ENCODE measurements at places on chromosomes 13 and 19. TPM values are rescaled to one million over a fixed set of nuclear protein-coding genes. Genes with fewer than 3 reads are reported as not detected.

PSG11 gene
- not detected for total RNA-seq

- H3K36me3 ChIP-seq = no peaks in the 10 kb centered on the region
- no peak overlapping the region for H3K4me3 ChIP-seq
- no peak for DNase-seq
- H3K27ac ChIP-seq = no peak overlapping the region
- H3K4me1 ChIP-seq = peaks cover 8% of the 10 kb centered on the region
- H3K27me3 ChIP-seq = no peaks in the 10 kb centered on the region
These were observed 877.2 kb upstream of the PCDH20 start for GRCh38 chr13:62292714-62293480.

DNA sequence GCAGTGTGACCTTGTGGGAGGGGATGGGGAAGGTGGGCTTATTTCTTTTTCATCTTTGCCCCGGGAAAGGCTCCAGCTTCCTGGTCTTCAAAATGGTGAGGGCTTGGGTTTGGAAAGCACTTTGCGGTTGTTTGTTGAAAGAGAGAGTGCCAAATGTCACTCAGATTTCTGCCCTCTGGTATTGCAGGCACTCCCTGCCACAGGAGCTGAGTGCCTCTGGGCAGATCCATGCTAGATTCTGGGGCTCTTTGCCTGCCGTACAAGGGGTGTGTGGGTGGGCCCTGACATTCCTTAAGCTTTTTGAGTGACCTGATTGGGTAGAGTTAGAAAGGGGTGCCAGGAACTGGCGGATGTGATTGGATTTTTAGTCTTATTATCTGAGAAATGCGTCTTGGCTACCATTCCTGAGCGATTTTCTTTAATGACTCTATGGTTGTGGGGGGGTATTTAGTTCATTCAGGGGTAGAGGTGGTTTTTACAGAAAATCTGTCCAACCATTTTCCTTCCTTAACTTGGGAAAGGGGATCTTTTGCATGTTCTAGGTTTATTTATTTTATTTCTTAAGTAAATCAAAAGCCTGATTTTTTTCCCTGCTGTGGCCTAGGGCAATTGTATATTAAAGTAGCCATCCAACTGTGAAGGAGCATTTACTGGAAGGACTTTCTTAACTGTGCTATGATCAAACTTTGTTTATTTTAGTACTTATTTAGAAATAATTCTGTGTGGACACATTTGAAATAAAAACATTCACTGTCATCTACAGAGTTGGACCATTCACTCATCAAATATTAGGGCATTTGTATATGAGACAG, 3.2 kb downstream of the ARHGAP35 start:
- DNase-seq = no peak
- peaks cover 5% of the 10 kb centered on the region for H3K4me1 ChIP-seq
- no peaks in the 10 kb centered on the region for H3K27me3 ChIP-seq
- H3K4me3 ChIP-seq = peak overlapping the region; percentile 77

FFAR2 gene
- 2.3 TPM for total RNA-seq

DNA sequence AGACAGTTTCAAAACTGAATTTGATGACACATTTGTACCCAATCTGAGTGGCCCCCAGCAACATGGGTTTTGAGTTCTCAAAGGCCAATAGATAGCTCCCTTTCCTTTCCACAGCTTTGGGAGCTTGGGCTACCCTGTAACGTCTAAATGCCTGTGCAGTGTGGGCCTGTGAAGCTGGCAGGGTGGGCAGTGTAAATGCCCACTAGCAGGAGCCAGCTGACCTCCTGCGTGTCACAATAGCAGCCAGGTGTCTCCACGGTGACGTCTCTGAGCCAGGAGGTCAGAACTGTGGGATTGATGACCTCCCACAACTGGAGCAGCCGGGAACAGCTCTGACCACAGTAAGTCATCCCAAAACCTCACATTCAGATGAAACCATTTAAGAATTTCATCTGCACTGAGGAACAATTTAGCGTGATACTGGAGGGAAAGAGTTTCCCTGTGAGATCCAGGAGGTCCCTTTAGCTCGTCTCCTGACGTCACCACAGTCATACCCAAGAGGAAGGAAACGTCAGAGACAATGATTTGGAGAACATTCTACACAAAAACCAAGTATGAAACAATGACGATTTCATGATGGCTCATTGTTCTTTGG, at the start of gene IPO5:
Gene IPO5, plus strand, starts transcription at position 300 of the 595 bp plus-strand sequence. CDS start 23,022 bp downstream, outside the sequence.
- no peak within 1 kb of the TSS for H3K4me3 ChIP-seq
- H3K27me3 ChIP-seq = no peaks in the 10 kb centered on the region
- no peaks in the 10 kb centered on the region for H3K36me3 ChIP-seq
- DNase-seq = no peak
- H3K27ac ChIP-seq = no peak within 1 kb of the TSS
- H3K4me1 ChIP-seq = no peaks in the 10 kb centered on the region

TUBB4A gene
- 22.4 TPM for total RNA-seq

DNA sequence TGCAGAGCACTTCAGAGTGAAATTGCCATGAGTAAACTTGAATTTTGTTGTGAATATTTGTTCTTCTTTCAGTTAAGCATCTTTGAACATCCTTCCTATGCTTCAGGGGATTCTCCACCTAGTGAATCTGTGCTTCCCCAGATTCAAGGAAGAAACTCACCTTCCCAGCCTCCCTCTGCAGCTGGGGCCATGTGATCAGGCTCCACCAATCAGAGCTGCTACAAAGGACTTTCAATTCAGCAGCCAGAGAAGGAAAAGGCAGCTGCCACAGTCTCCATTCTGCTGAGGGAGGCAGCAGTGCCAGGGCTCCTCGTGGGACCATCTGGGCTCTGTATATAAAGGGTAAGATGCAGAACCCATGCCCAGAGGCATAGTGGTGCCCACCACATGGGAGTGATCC, 89.7 kb upstream of the SIAH3 start:
- H3K36me3 ChIP-seq = no peaks in the 10 kb centered on the region
- no peaks in the 10 kb centered on the region for H3K4me1 ChIP-seq
- no peak for DNase-seq

DNA sequence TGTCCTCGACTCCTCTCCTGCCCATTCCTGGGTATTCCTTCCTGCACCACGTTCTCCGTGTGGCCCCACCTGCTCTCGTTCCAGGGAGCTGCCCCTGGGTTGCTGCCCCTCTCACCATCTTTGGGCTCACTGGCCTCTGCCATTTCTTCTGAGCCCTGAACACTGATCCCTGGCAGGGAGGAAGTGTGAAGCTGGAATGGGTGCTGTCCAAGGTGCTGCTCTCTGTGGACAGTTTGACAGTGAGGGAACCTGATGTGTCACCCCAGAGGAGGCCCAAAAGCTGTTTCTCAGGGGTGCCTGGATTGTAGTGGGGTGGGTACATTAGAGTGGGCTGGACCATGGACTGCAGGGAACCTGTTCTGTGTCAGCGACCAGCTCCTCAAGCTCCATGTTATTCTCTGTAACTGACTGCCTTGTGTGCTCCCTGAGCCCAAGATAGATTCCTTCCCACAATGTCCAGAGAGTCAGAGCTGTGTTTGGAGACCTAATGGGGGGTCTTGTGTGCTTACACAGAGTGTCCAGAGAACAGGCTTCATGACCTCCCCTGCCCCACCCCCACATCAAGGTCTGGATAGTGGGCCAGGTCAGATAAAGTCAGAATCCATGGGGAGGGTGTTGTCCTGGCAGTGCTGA, 7.2 kb upstream of the CEACAM8 start:
- DNase-seq = no peak
- H3K4me1 ChIP-seq = no peaks in the 10 kb centered on the region
- H3K27me3 ChIP-seq = peaks cover under 1% of the 10 kb centered on the region

SOX21 gene
- not detected for total RNA-seq

- no peak overlapping the region for H3K4me3 ChIP-seq
- no peak for DNase-seq
- no peaks in the 10 kb centered on the region for H3K4me1 ChIP-seq
- peaks cover 5% of the 10 kb centered on the region for H3K36me3 ChIP-seq
- H3K27me3 ChIP-seq = no peaks in the 10 kb centered on the region
- H3K27ac ChIP-seq = no peak overlapping the region
These were observed 34.9 kb downstream of the SIPA1L3 start for GRCh38 chr19:37941782-37942515.

LILRA2 gene
- 1.1 TPM for total RNA-seq

All from GM12878 (cell line).